Activated T-helper 1 cell treated with anti-CD3 and anti-CD28 coated beads, Interleukin-12 subunit alpha, Interleukin-12 subunit beta, Interleukin-2, Interleukin-4 antibody, amounts not matched to agents 30 ng/mL and 10 ng/mL and 1 ng/mL, durations not matched to agents 14 hours and 24 hours and 36 hours (primary cell): ENCODE measurements at places on chromosomes 1 and 21.

GRCh38 chr1:3940754-3941345 lies 40.8 kb upstream of the C1orf174 start:
- peaks cover 2% of the 10 kb centered on the region for H3K27me3 ChIP-seq
- no peaks in the 10 kb centered on the region for H3K36me3 ChIP-seq
- no peak for DNase-seq
- no peak overlapping the region for H3K27ac ChIP-seq
- H3K4me1 ChIP-seq, result no peaks in the 10 kb centered on the region
- no peak overlapping the region for H3K4me3 ChIP-seq

- H3K4me3 ChIP-seq, result peak overlapping the region; percentile 21
- no peak overlapping the region for H3K27ac ChIP-seq
- DNase-seq, result no peak
These were observed 4.6 kb downstream of the JUN start for GRCh38 chr1:58779059-58779754.

GRCh38 chr1:173853074-173853473 lies 14.7 kb downstream of the GAS5 start:
- H3K4me1 ChIP-seq, result no peaks in the 10 kb centered on the region
- H3K4me3 ChIP-seq, result no peak overlapping the region
- H3K36me3 ChIP-seq, result peaks cover 34% of the 10 kb centered on the region
- no peak for DNase-seq

DNA sequence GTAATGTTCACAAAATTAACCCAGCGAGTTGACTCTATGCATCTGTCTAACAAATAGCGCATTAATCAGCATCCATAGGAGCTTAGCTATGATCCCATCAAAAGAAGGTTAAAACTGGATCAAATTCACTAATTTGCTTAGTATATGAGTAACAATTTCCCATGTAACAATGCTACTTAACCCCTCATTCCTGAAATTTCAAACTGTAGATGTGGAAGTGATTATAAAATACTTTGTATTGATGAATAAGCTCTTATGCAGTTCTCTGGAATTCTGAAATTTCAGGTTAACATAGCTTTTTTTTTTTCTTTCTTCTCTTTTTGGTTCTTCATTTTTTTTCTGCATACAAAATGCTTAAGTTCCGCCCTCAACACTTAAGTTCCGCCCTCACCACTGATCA lies 1272.7 kb downstream of the KCNT2 start:
- H3K36me3 ChIP-seq, result no peaks in the 10 kb centered on the region
- H3K27me3 ChIP-seq, result peaks cover 1% of the 10 kb centered on the region
- H3K27ac ChIP-seq, result no peak overlapping the region

DNA sequence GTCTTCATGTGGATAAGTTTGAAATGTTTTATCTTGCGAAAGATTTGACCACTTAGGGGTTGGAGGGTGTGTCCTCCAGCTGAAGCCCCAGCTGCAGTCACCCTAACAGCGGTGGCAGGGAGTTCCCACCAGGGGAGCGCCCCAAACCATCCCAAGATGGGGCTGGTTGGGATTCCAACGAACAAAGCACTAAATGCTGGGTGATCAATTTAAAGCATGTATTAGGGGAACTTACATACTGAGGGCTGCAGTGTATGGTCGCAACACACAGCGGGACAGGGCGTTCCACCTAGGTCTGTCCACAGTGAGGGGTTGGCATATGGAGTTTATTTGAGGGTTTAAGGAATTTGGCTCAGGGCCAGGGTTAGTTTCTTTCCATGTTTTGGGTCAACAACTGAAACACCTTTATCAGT lies 26.3 kb downstream of the SLC37A1 start:
- no peaks in the 10 kb centered on the region for H3K27me3 ChIP-seq
- no peak overlapping the region for H3K4me3 ChIP-seq
- H3K4me1 ChIP-seq, result peaks cover 3% of the 10 kb centered on the region
- peaks cover 7% of the 10 kb centered on the region for H3K36me3 ChIP-seq

- H3K4me3 ChIP-seq, result no peak overlapping the region
- H3K36me3 ChIP-seq, result no peaks in the 10 kb centered on the region
- no peak for DNase-seq
- H3K27ac ChIP-seq, result no peak overlapping the region
- no peaks in the 10 kb centered on the region for H3K27me3 ChIP-seq
- H3K4me1 ChIP-seq, result peaks cover 31% of the 10 kb centered on the region
These were observed 7.3 kb downstream of the POU2F1 start for GRCh38 chr1:167227934-167228378.

- no peak for DNase-seq
- H3K36me3 ChIP-seq, result no peaks in the 10 kb centered on the region
- peaks cover 21% of the 10 kb centered on the region for H3K27me3 ChIP-seq
- peaks cover 12% of the 10 kb centered on the region for H3K4me1 ChIP-seq
These were observed 14.0 kb upstream of the ZNF697 start for GRCh38 chr1:119662034-119662437.

- DNase-seq, result no peak
- H3K27ac ChIP-seq, result no peak overlapping the region
- no peaks in the 10 kb centered on the region for H3K36me3 ChIP-seq
- no peaks in the 10 kb centered on the region for H3K4me1 ChIP-seq
- H3K4me3 ChIP-seq, result no peak overlapping the region
These were observed 237.5 kb upstream of the ESRRG start for GRCh38 chr1:216960716-216961115.

GRCh38 chr1:88175631-88176226 lies 508.3 kb upstream of the PKN2 start:
- H3K36me3 ChIP-seq, result no peaks in the 10 kb centered on the region
- DNase-seq, result no peak
- H3K27me3 ChIP-seq, result peaks cover 2% of the 10 kb centered on the region

GRCh38 chr1:44417351-44418021 lies 12.4 kb downstream of the RNF220 start:
- H3K27ac ChIP-seq, result no peak overlapping the region
- H3K4me3 ChIP-seq, result no peak overlapping the region
- no peaks in the 10 kb centered on the region for H3K36me3 ChIP-seq
- DNase-seq, result no peak
- no peaks in the 10 kb centered on the region for H3K4me1 ChIP-seq
- peaks cover 64% of the 10 kb centered on the region for H3K27me3 ChIP-seq

GRCh38 chr21:38787016-38787415 lies 18.7 kb upstream of the ETS2 start:
- H3K4me1 ChIP-seq, result peaks cover 7% of the 10 kb centered on the region
- H3K4me3 ChIP-seq, result no peak overlapping the region
- peaks cover 2% of the 10 kb centered on the region for H3K27me3 ChIP-seq
- peaks cover 6% of the 10 kb centered on the region for H3K36me3 ChIP-seq
- H3K27ac ChIP-seq, result no peak overlapping the region

DNA sequence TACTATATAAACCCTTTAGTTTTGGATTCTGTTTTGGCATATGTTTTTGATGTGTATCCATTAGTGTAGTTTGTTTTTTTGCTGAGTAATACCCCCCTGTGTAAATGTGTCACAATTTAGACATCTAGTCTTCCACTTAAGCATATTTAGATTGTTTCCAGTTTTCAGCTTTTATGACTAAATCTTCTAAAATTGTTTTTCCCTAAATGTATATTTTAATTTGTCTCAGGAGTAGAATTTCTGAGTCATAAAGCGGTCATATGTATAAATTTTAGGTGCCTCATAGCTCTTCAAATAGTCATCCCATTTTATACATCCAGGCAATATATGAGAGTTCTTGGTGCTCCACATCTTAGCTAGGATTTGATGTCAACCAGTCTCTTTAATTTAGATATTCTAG lies 1348.0 kb downstream of the MRPL39 start:
- no peak overlapping the region for H3K27ac ChIP-seq
- DNase-seq, result no peak
- no peaks in the 10 kb centered on the region for H3K4me1 ChIP-seq
- H3K36me3 ChIP-seq, result no peaks in the 10 kb centered on the region

DNA sequence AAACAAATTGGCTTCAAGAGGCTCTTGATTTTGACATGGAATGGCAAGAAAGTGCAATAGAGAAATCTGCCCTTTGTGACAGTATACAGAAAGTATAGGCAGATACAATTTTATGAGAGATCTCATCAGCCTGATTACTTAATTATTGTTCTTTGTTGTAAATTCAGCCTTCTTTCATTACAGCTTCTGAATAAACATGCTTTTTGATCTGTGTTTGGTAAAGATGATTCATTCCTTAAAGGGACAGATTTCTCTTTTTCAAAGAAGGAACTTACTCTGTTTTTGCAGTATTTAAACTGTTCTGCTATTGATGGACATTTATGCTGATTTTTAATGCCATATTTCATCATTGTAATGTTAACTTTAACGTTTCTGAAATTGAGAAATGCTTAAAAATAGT lies 13.7 kb upstream of the MPC2 start:
- peaks cover 24% of the 10 kb centered on the region for H3K4me1 ChIP-seq
- H3K27me3 ChIP-seq, result no peaks in the 10 kb centered on the region

DNA sequence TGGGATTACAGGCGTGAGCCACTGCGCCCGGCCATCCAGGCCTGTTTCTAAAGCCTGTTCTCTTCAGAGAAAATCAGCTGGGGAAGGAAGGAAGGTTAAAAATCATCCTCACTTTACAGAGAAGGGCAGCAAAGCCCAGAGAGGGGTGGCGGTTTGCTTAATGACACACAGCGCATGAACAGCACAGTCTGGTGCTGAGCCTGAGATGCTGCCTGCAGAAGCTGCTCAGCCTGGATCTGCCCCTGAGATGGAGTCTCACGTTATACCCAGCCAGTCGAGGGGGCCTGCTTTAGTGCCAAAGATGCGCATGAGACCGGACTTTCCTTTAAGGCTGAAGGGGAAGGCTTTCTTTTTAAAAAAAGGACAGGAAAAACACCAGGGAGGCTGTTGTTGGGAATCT lies 21.3 kb downstream of the HTR6 start:
- H3K4me3 ChIP-seq, result no peak overlapping the region
- no peaks in the 10 kb centered on the region for H3K27me3 ChIP-seq
- H3K27ac ChIP-seq, result no peak overlapping the region
- H3K4me1 ChIP-seq, result no peaks in the 10 kb centered on the region

GRCh38 chr21:45983981-45984551 lies 2.5 kb downstream of the COL6A1 start:
- no peaks in the 10 kb centered on the region for H3K4me1 ChIP-seq
- H3K4me3 ChIP-seq, result no peak overlapping the region
- no peaks in the 10 kb centered on the region for H3K36me3 ChIP-seq
- peaks cover 15% of the 10 kb centered on the region for H3K27me3 ChIP-seq

DNA sequence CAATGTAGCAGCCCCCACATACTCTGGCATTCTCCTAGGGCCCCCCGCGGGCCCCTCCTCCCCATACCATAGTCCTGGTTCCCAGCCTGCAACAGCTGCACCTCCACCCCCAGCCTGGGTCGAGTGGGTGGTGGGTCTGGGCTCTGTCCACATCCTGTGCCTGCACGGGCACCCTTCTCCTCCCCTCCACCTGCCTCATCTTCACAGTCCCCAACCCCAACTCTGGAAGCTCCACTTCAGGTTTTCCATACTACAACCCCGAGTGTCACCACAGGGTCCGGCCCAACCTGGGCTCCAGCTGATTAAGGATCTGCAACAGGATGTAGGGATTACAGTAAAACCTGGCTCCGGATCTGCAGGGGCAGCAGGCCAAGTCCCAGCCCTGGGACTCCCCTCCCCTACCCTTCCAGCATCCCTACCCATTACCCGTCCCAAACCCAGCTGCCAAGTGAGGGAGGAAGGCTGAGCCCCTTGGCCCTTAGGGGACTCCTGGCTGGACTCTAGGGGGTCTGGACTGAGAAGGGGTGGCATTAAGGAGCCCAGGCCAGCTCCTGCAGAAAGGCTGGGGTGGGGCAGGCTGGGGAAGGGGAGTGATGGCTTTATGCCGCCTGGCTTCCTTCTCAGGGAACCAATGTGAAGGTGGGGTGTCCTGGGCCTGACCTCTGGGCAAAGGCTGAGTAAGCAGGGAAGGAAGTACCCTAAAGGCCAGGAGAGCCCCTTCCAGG lies 116.8 kb downstream of the CASZ1 start:
- H3K36me3 ChIP-seq, result no peaks in the 10 kb centered on the region
- no peak overlapping the region for H3K27ac ChIP-seq
- no peaks in the 10 kb centered on the region for H3K4me1 ChIP-seq
- no peak for DNase-seq
- H3K4me3 ChIP-seq, result no peak overlapping the region

- no peaks in the 10 kb centered on the region for H3K4me1 ChIP-seq
- no peak for DNase-seq
- no peaks in the 10 kb centered on the region for H3K27me3 ChIP-seq
- no peaks in the 10 kb centered on the region for H3K36me3 ChIP-seq
These were observed 45.0 kb downstream of the DISP3 start for GRCh38 chr1:11523746-11524464.

DNA sequence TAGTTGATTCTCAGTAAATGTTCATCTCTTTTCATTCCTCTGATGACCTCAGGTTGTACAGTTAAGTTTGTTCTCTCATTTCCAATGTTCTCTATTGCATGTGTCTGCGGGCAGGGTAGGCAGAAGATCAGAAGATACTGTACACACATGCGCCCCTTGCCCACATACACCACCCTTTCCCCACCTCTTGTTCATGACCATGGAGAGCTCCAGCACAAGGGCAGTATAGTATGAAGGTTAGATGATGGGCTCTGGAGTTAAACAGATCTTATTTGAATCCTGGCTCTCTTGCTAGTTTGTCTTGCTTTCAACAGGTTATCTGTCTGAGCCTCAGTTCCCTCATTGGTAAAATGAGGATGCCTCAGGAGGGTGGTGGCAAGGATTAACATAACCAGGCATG lies 17.8 kb upstream of the PLD5 start:
- no peaks in the 10 kb centered on the region for H3K27me3 ChIP-seq
- no peak overlapping the region for H3K4me3 ChIP-seq

GRCh38 chr1:47755101-47755990 lies 241.8 kb downstream of the TRABD2B start:
- no peak overlapping the region for H3K4me3 ChIP-seq
- DNase-seq, result peak; percentile 22
- no peaks in the 10 kb centered on the region for H3K36me3 ChIP-seq
- no peaks in the 10 kb centered on the region for H3K4me1 ChIP-seq
- peaks cover 3% of the 10 kb centered on the region for H3K27me3 ChIP-seq

GRCh38 chr1:88867743-88868521 lies 23.4 kb downstream of the GTF2B start:
- peaks cover 18% of the 10 kb centered on the region for H3K36me3 ChIP-seq
- no peaks in the 10 kb centered on the region for H3K27me3 ChIP-seq
- H3K27ac ChIP-seq, result peak overlapping the region; percentile 87
- peak overlapping the region; percentile 60 for H3K4me3 ChIP-seq
- DNase-seq, result no peak
- H3K4me1 ChIP-seq, result peaks cover 35% of the 10 kb centered on the region
